ENCODE measurements at places on chromosomes 2 and 18.
A peak's percentile ranks its signal among the peaks of the same experiment; 100 is the strongest.

GRCh38 chr2:1516798-1517060, 103.5 kb downstream of the TPO start:
- DNase-seq: no peak

GRCh38 chr18:74836296-74837139, 238.8 kb downstream of the ZNF407 start:
- DNase-seq: peak; percentile 21

GRCh38 chr2:207093234-207093633, 72.5 kb downstream of the KLF7 start:
- no peak for DNase-seq

DNA sequence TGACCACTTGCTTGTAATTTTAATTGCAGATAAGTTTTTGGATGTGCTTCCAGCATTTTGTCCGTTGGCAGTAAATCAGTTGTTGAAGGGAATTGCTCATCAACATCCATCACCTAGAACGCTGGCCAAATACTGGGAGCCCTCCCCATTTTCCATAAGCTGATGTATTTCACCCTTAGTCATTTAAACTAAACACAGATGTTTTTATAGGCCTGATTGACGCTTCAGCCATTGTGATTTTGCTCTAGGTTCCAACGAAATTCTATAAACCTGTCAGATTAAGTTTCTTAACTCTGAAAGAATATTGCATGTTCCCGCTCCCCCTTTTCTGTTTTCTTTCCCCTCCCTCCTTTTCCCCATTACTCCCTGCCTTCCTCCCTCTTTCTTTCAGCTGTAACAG, 1.0 kb upstream of the RPRM start:
- DNase-seq: peak; percentile 1

GRCh38 chr2:82591718-82592117, 1867.4 kb downstream of the SUCLG1 start:
- DNase-seq: no peak

GRCh38 chr18:80009661-80010550, 21.5 kb upstream of the TXNL4A start:
- DNase-seq: peak; percentile 94

DNA sequence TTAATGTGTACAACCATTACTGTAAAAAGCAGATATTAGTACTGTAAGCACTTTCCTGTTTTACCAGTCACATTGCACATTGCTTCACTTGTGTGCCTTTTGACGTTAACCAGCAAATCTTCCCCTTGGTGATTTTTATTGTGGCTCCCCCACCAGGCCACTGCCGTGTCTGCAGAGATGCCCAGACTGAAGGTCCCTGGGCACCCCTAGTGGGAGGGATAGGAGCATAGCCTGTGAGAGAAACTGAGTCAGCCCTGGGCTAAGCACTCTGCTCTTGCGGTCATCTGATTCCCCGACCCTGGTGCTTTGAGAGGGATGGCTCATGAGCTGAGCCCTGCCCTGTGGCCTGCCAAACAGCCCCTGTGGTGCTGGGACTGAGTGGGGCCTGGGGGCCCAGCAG, 73.4 kb downstream of the INPP4A start:
- DNase-seq: no peak

- no peak for DNase-seq
These were observed 9.9 kb downstream of the PAX8 start for GRCh38 chr2:113268621-113269360.

DNA sequence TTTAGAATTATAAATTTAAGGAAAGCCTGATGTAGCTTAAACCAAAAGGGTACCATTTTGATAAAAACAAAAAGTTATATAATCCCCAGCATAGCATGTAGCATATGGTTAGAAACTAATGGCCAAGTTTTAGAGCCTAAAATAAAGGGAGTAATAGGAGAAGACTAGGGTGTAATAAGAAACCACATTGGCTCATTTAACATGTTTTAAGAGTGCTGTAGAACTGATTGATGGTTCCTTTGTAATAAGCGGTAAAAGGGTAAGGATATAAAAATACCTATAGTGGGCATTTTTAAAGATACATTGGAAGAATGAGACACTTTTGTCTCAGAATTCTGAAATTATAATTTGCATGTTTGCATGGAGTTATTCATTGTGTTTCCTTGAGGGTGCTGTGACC, 1.9 kb downstream of the PSMA8 start:
- no peak for DNase-seq

DNA sequence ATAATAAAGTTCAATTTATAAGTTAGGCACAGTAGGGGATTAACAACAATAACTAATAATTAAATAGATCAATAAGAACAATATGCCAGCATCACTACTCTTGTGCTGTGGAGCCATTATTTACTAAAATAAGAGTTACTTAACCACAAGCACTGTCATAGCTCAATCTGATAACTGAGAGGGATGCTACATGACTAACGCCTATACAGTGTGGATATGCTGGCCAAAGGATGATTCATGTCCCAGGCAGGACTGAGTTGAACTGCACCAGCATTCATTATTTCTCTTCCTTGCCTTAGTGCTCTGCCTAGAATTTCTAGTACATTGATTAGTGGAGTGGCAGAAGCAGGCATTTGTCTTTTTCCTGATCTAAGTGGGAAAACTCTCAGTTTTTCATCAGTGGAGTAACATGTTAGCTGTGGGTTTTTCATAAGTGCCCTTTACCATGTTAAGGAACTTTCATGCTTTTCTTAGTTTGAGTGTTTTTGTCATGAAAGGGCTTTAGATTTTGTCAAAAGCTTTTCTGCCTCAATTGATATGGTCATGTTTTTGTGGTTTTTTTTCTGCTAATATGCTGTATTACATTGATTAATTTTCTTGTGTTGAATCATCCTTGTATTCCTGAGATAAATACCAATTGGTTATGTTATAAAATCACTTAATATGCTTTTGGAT, 21.7 kb downstream of the KIAA1328 start:
- DNase-seq: peak; percentile 93

DNA sequence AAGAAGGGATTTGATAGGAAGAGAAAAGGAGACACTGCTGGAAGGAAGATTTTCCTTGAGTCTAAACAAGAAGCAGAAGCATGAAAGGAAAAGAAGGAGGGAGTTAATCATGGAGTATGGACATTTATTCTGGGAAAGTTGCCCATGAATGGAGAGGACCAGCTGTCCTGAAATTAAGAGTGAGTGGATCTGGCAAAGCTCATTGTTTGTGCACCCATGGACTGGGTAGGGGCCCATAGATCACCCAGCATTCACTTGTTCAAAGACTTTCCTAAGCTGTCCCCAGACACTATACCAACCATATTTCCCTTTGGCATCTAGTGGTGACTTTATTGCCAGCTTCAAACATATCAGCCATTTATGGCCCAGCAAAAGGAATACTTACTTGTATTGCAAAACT, 422.7 kb downstream of the FBXO15 start:
- peak; percentile 42 for DNase-seq

GRCh38 chr2:24720310-24720709, 72.9 kb downstream of the PTRHD1 start:
- no peak for DNase-seq

DNA sequence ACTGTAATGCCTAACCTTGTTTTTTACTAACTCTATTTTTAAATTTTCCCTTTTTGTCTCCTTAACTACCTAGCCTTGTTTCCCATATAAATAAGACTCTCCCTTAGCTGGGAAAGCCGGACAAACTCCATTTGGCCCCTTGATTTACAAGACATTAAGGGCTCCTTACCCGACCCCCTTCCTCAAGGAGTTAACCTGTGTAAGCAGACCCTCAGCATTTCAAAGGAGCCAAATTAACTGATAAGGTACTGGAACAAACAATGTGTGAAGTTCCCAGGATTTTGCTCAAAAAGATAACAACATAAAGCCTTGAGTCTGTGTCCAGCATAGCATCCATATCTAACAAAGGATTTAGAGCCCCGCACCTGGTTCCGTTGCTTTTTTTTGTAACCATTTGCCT, 59.6 kb upstream of the C2orf15 start:
- no peak for DNase-seq

DNA sequence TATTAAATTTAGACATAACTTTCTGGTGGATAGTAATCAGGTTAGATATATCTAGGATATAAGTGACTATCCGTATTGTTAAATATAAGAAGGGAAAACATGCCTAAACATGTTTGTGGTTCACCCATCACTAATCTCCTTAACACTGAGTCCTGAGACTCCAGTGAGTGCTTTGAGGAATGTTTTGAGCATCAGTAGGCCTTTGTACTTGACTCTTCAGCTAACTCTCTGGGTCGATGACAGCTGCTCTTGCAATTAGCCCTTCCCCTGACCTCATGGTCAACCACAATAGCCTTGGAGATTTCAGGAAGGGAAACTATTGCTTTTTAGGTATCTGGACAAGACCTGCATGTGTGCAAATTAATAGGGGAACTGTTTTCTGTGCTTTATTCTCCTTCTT, 716.8 kb downstream of the EPHA4 start:
- DNase-seq: peak; percentile 38

- peak; percentile 93 for DNase-seq
These were observed 95.8 kb downstream of the SPP2 start for GRCh38 chr2:234146087-234146826.

DNA sequence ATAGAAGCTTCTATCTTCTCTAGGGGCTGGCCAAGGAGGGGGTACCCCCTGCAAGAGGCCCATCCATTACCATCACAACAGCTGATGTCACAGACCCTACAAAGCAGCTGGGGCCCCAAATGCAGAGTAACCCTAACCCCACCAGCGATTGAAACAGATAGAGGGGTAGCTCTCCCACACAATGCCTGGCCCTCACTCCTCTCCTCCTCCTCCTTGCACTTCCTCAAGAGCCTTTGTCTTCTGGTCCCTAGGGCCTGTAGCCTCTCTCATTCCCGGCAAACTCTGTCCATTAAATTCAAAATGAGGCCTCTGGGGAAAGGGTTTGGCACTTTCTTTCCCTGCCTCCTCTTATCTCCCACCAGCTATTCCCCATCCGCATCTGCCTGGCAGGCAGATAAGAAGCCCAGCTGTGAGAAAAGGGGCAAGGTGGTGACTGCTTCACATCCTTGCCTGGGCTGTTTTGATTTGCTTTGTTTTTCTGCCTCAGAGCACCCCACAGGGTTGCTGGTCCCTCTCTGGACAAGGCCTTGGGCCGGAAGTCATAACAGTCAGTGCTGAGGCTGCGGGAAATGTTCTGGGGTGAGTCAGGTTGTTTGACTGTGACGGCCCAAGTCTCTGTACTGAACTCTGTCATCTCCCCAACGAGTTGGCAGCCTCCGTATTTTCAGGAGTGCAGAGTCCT, 26.1 kb upstream of the CYP26B1 start:
- DNase-seq: no peak

DNA sequence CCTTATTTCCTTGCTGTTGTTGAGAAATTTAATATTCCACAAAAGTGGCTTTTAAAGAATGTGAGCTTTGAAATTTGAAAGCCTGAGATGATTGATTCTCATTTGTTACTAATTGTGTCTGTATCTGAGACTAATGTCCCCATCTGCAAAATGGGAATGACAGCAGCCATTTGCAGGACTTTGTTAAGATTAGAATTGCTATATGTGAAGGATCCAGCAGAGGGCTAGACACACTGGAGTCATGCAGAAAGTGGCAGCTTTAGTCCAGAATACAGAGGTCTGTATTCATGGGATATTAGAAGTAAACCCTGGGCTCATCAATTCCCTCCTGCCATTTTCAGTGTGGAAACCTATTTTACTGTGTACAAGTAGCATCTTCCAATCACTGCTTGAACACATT, 296.5 kb upstream of the GYPC start:
- DNase-seq: no peak

DNA sequence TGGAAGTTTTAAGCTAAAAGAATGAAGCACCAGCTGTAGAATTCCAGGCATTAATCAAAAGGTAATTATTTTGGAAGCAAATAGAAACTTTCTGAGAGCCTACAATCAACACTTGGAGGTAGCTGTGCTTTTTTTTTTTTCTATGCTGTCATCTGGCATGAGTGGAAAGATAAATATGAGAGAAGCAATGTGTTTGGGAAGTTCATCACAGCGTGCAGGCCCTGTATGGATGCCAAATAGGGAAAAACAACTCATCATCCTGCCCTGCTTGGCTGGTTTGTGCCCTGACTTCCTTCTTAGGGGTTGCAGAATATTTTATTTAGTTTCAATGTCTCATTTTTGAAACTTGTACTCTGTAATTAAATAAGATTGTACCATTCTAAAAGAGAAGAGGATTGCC, 437.4 kb downstream of the PIK3C3 start:
- no peak for DNase-seq

- no peak for DNase-seq
These were observed 72.9 kb upstream of the MYCN start for GRCh38 chr2:15867194-15868171.

- DNase-seq: no peak
These were observed 9.8 kb downstream of the TBR1 start for GRCh38 chr2:161425728-161426454.

DNA sequence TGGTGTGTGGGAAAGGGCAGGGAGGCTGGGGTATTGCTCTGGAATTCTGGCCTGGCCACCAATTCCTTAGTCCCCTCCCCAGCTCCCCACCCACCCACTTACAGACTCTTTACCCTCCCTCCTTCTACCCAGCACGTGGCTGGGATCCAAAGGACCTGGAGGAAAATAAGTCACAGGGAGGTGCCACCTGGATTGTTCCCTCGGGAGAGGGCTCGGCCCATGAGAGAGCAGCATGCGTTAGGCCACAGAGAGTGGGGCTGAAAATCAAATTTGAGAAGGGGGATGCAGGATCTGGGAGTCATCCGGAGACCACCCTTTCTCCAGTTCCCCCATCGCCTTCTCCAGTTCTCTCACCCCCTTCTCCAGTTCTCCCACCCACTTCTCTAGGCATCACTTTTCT, 3.0 kb downstream of the ASPRV1 start:
- DNase-seq: no peak

GRCh38 chr2:101355401-101356054, 31.8 kb downstream of the CREG2 start:
- no peak for DNase-seq

DNA sequence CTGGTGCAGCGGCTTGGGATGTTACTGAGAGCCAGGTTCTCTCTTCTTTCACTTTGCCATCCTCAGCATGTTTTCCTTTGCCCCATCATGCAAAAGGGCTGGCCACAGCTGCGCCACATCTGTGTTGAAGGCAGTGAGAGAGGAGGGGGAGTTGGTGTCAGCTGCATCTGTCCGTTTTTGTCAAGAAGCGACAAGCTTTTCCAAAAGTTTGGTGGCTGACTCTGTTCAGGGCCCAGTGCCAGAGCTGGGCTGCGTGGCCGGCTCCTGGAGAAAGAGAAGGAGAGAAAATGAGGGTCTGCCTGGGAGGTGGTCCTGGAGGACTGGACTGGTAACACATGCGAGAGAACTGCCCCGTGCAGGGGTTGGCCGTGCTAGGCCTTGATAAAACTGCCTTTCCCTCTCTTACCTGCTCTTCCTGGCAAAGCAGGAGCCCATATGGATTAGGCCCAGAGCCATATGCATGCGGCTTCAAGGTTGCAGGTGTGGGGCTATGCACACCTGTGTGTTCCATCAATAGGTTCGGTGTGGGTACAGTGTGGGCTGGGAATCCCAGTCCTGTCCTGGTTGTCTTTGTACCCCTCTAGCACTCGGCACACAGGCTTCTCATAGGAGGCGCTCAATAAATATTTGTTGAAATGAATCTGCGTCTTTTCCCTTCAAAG, 9.0 kb downstream of the RNF144A start:
- DNase-seq: no peak

GRCh38 chr18:32553174-32553573, 82.5 kb upstream of the GAREM1 start:
- DNase-seq: no peak
